DND-41 (cell line): ENCODE measurements at places on chromosomes 2 and 18.

DNA sequence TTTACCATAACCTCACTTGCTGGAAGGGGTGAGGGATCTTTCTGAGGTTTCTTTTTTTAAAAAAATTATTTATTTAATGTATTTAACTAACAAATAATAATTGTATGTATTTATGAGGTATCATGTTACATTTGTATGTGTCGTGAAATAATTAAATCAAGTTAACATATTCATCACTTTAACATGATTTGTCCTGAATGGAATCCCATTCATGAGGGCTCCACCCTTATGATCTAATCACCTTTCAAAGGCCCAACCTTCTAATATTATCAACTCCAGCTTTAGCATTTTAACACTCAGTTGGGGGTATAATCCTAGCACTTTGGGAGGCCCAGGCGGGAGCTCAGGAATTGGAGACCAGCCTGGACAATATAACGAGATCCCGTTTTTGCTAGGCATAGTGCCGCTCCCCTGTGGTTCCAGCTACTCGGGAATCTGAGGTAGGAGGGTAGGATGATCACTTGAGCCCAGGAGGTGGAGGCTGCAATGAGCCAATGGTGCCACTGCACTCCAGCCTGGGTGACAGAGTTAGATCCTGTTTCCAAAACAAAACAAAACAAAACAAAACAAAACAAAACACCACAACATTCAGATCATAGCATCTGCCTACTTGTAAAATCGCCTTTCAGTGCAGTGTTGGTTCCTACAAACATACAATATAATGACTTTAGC lies 1.1 kb upstream of the TAF4B start:
- H3K4me3 ChIP-seq = no peak overlapping the region
- no peaks in the 10 kb centered on the region for H3K27me3 ChIP-seq
- no peak overlapping the region for H3K27ac ChIP-seq
- no peaks in the 10 kb centered on the region; the same call in 1 of the 2 replicates for H3K36me3 ChIP-seq
- H3K4me1 ChIP-seq = peaks cover 35% of the 10 kb centered on the region

DNA sequence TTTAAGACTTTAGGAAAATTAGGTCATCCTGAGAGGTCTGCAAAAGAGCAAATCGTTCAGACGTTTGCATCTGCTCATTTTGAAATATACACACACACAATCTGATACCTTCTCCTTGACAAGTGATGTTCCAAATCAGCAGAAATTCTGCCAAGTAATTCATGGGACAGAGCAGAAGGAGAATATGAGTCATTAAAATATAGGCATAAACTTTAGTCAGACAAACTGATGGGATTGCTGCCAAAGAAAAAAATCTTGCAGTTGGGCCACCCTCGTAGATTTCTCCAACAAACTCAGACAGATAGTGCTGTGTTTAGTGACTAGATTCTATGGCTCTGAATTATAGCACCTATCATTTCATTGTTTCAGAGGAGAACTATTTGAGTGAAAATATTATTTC lies 336.3 kb downstream of the NYAP2 start:
- H3K36me3 ChIP-seq = no peaks in the 10 kb centered on the region
- H3K27me3 ChIP-seq = no peaks in the 10 kb centered on the region
- no peak overlapping the region for H3K27ac ChIP-seq
- no peak for DNase-seq
- H3K4me1 ChIP-seq = no peaks in the 10 kb centered on the region

- DNase-seq = no peak
- no peak overlapping the region for H3K4me3 ChIP-seq
- H3K27me3 ChIP-seq = no peaks in the 10 kb centered on the region
Observed at GRCh38 chr2:124804014-124804940, 779.2 kb downstream of the CNTNAP5 start.

DNA sequence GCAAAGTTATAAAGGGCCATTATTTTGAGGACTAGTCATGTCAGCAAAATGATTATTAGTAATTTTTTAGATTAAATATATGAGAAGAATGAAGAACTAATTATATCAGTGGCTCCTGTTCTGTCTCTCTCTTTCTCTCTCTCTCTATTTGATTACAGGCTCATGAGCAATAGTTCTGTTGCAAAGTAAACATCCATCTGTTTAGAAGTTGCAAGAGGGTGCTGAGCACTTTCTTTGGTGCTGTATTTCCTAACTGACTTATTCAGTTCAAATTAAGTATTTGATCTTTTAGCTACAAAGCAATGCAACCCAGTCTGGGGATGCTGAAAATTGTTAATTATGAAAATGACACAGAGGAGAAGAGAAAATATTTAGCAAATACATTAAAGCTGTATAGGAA lies 408.1 kb upstream of the UBE2E3 start:
- H3K4me3 ChIP-seq = no peak overlapping the region
- DNase-seq = no peak
- no peaks in the 10 kb centered on the region for H3K36me3 ChIP-seq
- no peak overlapping the region for H3K27ac ChIP-seq
- H3K4me1 ChIP-seq = no peaks in the 10 kb centered on the region

- peaks cover 5% of the 10 kb centered on the region for H3K27me3 ChIP-seq
- no peak overlapping the region for H3K27ac ChIP-seq
- no peaks in the 10 kb centered on the region for H3K36me3 ChIP-seq
- DNase-seq = no peak
Observed at GRCh38 chr18:59229701-59230443, 9.9 kb downstream of the GRP start.

GRCh38 chr2:6657855-6658254 lies 207.9 kb downstream of the CMPK2 start:
- H3K4me3 ChIP-seq = no peak overlapping the region
- no peak for DNase-seq
- no peak overlapping the region for H3K27ac ChIP-seq
- H3K27me3 ChIP-seq = peaks cover 3% of the 10 kb centered on the region

- DNase-seq = no peak
- H3K4me3 ChIP-seq = no peak overlapping the region
- H3K27ac ChIP-seq = no peak overlapping the region
- H3K27me3 ChIP-seq = no peaks in the 10 kb centered on the region
Observed at GRCh38 chr2:111634995-111635538, 248.9 kb downstream of the ANAPC1 start.

- no peaks in the 10 kb centered on the region for H3K4me1 ChIP-seq
- H3K27me3 ChIP-seq = no peaks in the 10 kb centered on the region
- DNase-seq = no peak
Observed at GRCh38 chr2:11421863-11422490, 44.0 kb downstream of the E2F6 start.

GRCh38 chr2:235725841-235726240 lies 232.0 kb downstream of the AGAP1 start:
- H3K4me1 ChIP-seq = no peaks in the 10 kb centered on the region
- H3K27ac ChIP-seq = no peak overlapping the region
- H3K36me3 ChIP-seq = no peaks in the 10 kb centered on the region
- no peak overlapping the region for H3K4me3 ChIP-seq
- no peaks in the 10 kb centered on the region for H3K27me3 ChIP-seq

- no peaks in the 10 kb centered on the region for H3K4me1 ChIP-seq
- H3K27ac ChIP-seq = no peak overlapping the region
- H3K4me3 ChIP-seq = no peak overlapping the region
- H3K36me3 ChIP-seq = no peaks in the 10 kb centered on the region
- no peak for DNase-seq
Observed at GRCh38 chr18:59983506-59983905, 83.7 kb downstream of the PMAIP1 start.

DNA sequence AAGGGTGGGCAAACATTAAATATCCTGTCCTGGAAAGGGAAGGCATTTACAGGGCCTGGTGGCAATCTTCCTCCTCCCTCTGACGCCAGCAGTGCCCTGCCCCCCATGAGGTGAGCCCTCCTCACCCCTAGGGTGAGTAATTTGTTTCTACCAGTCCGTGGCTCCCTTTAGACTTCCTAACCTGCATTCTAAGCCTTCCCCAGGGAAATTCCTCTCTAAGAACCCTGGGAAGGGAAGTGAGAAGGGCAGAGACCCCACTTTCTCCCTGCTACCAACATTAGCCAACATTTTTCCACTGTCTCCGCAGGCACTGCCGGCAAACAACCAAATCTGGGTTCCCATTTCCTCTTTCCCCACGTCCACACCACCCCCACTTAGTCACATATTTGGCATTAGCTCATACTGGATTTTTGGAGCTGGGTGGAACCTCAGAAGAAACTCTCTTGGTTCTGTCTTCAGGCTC lies 69.3 kb downstream of the NRP2 start:
- no peaks in the 10 kb centered on the region for H3K36me3 ChIP-seq
- H3K27ac ChIP-seq = no peak overlapping the region
- no peak overlapping the region for H3K4me3 ChIP-seq
- H3K27me3 ChIP-seq = peaks cover 13% of the 10 kb centered on the region
- no peaks in the 10 kb centered on the region for H3K4me1 ChIP-seq

- no peak overlapping the region for H3K4me3 ChIP-seq
- DNase-seq = no peak
- H3K36me3 ChIP-seq = peaks cover 38% of the 10 kb centered on the region
- H3K27me3 ChIP-seq = no peaks in the 10 kb centered on the region
Observed at GRCh38 chr2:168853471-168853870, 36.8 kb downstream of the SPC25 start.

DNA sequence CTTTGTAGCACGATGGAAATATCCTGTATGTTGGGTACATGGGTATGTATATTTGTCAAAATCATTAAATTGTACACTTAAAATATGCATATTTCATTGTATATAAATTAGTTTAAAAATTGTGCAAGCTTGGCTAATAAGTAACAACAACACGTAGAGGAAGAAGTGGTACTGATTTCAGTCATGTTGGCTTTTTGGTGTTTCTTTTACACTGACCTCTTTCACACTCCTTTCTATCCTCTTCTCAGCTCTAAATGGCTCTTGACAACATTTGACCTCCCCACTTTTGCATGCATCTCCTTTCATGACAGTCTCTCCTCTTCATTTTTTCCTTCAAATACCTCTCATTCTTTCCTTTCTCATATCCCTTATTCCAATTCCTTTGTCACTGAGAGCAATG lies 801.4 kb upstream of the ZEB2 start:
- DNase-seq = no peak
- H3K4me1 ChIP-seq = peaks cover 41% of the 10 kb centered on the region
- no peaks in the 10 kb centered on the region for H3K27me3 ChIP-seq

DNA sequence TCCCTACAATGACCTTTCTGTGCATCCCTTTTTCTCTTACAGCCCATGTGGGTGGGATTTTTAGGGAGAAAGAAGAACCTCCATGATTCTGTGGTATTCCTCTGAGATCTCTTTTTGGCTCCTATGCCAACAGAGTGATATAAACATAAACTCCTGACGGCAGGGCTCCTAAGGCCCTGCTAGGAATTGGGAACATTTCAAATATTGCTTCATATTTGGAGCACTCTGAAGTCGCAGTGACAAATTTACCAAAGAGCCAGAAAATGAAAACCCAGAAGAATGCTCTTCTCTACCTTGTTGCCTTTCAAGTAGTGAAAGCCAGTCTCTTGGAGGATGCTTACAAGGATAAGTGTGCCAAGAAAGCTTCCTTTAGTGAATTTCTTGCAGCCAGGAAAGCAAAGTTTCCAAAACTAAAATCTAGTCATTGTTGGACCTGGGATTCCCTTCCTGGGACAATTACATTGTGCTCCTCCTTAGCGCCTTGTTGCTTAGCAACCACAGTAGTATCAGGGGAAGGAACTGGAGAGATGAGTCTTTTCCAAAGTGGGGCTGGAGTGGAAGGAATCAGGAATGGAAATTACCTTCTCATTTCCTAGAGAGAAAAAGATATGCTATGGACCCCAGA lies 7.3 kb upstream of the SETBP1 start:
- DNase-seq = no peak
- H3K36me3 ChIP-seq = no peaks in the 10 kb centered on the region
- H3K4me3 ChIP-seq = no peak overlapping the region
- no peaks in the 10 kb centered on the region for H3K27me3 ChIP-seq

DNA sequence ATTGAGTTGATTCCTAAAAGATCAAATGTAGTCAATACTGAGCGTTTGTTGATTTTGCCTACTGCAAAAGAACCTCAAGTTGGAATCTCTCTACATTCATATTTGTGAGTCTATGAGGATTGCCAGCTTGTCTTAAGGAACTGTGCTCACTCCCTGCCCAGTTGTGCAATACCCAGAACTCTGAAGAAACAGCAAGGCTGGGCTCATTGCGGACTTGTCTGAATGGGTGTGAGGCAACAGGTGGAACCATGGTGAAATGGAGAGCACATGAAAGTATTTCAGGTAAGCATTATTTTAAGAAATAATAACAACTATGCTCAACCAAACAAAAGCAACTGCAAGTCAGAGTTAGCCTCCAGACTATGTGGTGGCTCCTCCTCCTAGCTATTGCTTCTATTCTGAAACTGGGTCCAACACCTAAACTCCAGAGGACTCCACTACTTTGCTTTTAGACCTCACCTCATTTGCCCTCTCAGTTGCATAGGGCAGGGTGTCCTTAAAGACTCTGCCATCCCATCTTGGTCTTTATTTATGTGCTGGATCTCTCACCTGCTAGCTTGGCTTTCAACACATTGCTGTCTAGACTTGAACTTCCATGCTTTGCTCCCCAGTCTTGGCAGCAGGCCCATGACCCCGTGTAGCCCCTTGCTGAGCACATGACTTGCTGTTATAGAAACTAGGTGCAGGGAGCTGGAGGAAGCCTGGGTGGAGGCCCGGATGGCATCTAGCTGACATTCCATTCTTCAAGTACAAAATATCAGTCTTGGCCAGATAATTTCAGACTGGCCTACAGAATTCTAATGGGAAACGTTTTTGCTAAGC lies 94.8 kb upstream of the ARL5A start:
- H3K27me3 ChIP-seq = peaks cover 9% of the 10 kb centered on the region
- no peak overlapping the region for H3K4me3 ChIP-seq
- no peak for DNase-seq
- H3K4me1 ChIP-seq = no peaks in the 10 kb centered on the region
- H3K36me3 ChIP-seq = no peaks in the 10 kb centered on the region
- no peak overlapping the region for H3K27ac ChIP-seq

GRCh38 chr2:82330155-82330554 lies 2025.6 kb upstream of the LRRTM1 start:
- no peaks in the 10 kb centered on the region for H3K4me1 ChIP-seq
- no peaks in the 10 kb centered on the region for H3K27me3 ChIP-seq
- H3K27ac ChIP-seq = no peak overlapping the region

DNA sequence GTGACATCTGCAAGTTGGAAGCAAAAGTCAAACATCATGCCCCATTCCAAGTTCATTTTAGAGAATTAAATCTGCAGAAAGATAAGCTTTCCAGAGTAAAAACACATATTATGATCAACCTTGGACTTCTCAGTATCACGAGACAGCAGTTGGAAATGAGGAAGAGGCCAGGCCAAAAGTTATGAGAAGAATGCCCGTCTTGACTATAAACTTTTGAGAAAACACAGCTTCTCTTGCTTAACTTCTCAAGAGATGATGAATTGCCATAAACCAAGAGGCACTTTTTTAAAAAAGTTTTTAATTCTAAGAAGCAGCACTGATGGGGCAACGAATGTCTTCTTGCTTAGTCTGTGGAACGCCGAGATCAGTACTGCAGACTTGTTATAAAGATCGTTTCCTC lies 52.6 kb upstream of the NFU1 start:
- no peak overlapping the region for H3K27ac ChIP-seq
- no peaks in the 10 kb centered on the region for H3K27me3 ChIP-seq
- H3K4me3 ChIP-seq = no peak overlapping the region
- no peaks in the 10 kb centered on the region for H3K4me1 ChIP-seq

GRCh38 chr2:3368261-3368722 lies 9.3 kb downstream of the EIPR1 start:
- DNase-seq = no peak
- no peaks in the 10 kb centered on the region for H3K4me1 ChIP-seq
- H3K36me3 ChIP-seq = no peaks in the 10 kb centered on the region
- H3K4me3 ChIP-seq = no peak overlapping the region
- H3K27me3 ChIP-seq = no peaks in the 10 kb centered on the region

- H3K36me3 ChIP-seq = peaks cover 63% of the 10 kb centered on the region
- no peak overlapping the region for H3K27ac ChIP-seq
- no peaks in the 10 kb centered on the region for H3K27me3 ChIP-seq
- no peak for DNase-seq
Observed at GRCh38 chr2:53708988-53709387, 58.6 kb upstream of the CHAC2 start.

GRCh38 chr2:139175510-139175909 lies 395.3 kb upstream of the NXPH2 start:
- no peaks in the 10 kb centered on the region for H3K27me3 ChIP-seq
- DNase-seq = no peak
- no peaks in the 10 kb centered on the region for H3K36me3 ChIP-seq
- H3K27ac ChIP-seq = no peak overlapping the region
